Cerebellum (tissue), 4 donors: ENCODE measurements at places on chromosomes 11 and 22.

DNA sequence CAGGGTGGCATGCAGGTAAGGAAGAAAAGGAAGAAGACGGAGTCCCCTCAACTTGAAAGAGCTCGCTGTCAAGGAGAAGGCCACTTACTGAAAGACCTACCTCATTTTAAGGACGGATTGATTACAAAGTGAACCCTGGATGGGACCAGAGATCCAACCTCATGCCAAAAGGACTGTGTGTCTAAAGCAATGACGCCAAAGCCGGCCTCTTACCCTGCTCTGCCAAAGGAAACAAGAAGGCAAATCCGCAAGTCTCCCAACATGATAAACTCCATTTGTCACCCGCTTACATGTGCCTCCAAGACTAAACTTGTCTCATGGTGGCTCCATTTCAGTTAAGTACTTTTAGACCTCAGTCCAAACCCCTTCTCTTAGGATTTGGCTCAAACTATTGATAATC lies 148.7 kb upstream of the MTMR2 start:
- DNase-seq: no peak

DNA sequence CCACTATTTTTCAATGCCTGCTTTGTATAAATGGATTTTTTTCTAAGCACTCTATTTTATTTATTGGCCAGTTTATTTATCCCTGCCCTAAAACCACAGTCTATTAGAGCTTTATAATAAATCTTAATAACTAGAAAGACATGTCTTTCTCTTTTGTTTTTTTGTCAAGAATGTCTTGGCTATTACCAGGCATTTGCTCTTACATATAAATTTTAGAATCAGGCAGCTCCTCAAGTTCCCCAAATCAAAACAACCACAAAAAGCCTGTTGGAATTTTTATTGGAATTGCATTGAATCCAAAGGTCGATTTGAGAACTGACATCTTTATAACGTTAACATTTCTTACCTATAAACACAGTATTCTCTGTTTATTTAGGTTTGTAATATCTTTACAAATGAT lies 85.8 kb upstream of the SC5D start:
- no peak for DNase-seq

GRCh38 chr11:113689768-113690618 lies 16.1 kb downstream of the TMPRSS5 start:
- no peak for DNase-seq

GRCh38 chr11:44307340-44308099 lies 2.4 kb downstream of the ALX4 start:
- DNase-seq: no peak

GRCh38 chr11:108694846-108695245 lies 30.0 kb downstream of the DDX10 start:
- DNase-seq: no peak

- DNase-seq: no peak
Measured at GRCh38 chr11:126162306-126163030, 49.0 kb downstream of the RPUSD4 start.

DNA sequence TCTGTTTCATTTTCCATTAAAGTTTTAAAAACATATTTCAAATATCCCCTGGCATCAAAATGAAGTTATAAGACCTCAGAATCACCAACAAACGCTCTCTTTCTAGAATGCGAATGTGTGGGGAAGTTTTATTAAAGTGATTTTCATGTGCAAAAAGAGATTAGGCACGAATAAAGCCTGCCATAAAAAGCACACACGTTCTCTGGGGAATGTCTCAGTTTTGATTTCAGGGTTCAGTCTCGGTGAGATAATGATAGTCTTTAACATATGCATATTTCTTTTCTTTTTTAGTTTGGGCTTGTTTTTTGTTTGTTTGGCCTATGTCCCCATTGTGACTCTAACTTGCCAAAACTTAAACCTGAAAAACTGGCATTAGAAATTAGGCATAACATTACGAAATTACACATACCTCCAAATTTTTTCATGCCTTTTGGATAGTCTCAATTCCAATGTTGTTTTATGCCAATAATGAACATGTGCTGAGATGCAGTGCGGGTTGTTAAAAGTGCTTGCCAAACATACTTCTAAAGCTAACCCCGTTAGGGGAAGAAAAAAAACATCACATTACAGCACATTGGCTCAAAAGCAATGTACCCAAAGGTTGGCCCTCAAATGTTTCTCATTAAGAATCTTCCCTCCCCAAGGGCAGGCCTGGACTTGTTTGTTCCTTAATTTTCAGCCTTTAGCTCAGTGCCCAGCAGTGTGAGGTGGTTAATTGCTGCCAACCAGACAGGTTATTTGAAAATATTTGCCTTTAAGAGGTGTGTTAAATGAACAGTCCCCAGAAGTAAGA lies 33.2 kb upstream of the FBLN1 start:
- DNase-seq: no peak

GRCh38 chr11:64457416-64458010 lies 98.6 kb downstream of the RPS6KA4 start:
- no peak for DNase-seq

DNA sequence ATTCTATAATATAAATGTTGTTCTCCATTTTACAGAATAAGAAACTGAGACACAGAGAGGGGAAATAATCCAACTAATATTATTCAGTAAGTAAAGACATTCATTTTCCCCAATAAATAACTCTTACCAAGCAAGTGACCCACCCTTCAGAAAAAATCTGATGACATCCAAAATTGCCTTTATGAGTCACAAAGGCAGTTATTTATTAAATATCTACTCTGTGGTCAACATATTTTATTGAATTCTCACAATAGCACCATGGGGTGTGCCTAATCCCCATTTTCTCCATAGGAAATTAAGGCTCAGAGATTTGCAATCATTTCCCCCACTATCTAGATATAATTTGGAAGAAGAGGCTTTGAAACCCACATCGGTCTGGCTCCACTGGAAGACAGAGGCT lies 161.5 kb upstream of the ISX start:
- DNase-seq: no peak

DNA sequence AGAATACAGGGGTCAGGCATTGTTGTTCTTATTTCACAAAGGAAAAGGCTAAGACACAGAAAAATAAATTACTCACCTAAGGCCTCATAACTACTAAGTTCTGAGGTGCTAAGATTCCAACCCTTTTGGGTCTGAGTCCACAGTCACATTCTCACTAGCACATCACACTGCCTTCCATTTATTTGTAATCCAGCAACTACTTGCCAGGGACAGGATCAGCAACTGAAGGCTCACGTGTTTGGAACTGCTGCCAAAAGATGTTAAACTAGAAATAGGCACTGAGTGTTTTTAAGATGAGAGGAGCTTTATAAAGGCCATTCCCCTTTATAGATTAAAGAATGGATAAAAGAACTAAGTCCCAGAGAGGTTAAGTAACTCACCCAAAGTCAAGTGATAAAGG lies 58.0 kb downstream of the CADM1 start:
- DNase-seq: no peak

DNA sequence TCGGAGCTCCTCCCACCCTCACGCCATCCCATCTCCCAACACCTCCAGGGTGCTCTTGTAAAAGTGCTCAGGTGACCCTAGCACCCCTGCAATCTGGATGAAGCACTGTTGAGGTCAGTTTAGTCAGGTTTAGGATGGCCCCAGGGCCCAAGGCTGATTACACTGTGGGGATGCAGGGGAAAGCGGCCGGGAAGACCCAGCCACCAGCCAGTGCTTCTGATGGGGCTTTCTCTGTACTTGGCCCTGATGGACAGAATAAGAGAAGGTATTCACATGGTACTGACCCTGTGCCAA lies 28.7 kb downstream of the TPBGL start:
- no peak for DNase-seq

DNA sequence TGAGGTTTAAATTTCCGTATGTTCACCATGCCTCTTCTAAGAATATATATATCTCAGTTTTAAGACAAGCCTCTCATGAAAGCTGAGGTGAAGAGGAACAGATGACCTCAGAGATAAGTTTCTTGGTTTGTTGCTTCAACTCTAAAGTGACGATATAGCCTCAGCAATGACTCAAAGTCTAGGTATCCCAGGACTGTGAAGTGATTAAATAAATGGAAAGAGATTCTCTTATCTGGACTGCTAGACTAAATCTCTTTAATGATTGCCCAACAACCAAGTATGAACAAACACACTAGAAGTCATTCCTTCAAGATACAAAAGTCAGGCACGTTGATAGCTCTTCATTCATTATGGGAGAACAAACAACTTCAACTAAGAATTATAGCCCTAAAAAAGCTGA lies 15.3 kb downstream of the CADM1 start:
- no peak for DNase-seq
